ENCODE measurements at places on chromosomes 2 and 18. TPM values are rescaled to one million over a fixed set of nuclear protein-coding genes. Genes with fewer than 3 reads are reported as not detected.

The MRO gene
- 1.9 TPM for total RNA-seq

The COL5A2 gene
- total RNA-seq = 21.8 TPM

The TRIM43 gene
- total RNA-seq = not detected

The PAX8 gene
- 160 TPM for total RNA-seq

The RBKS gene
- total RNA-seq = 5.2 TPM

The MAIP1 gene
- 14.1 TPM for total RNA-seq

The PARD3B gene
- 31.4 TPM for total RNA-seq

The CXCR1 gene
- not detected for total RNA-seq

The DNAH7 gene
- 5.5 TPM for total RNA-seq

The LIMS3 gene
- 1.1 TPM for total RNA-seq

The CMPK2 gene
- total RNA-seq = 7.5 TPM

The SP140 gene
- 2.7 TPM for total RNA-seq

The SNED1 gene
- 41.8 TPM for total RNA-seq

The DYSF gene
- total RNA-seq = 15.2 TPM

The ERBB4 gene
- total RNA-seq = 10.2 TPM

The RFTN2 gene
- total RNA-seq = 7.0 TPM

The TRIM43B gene
- not detected for total RNA-seq

The LHCGR gene
- total RNA-seq = not detected

The GAREM1 gene
- total RNA-seq = 26.8 TPM

The GLB1L gene
- 9.9 TPM for total RNA-seq

The GPAT2 gene
- total RNA-seq = 6.7 TPM

The WNT10A gene
- total RNA-seq = 4.0 TPM

The PHOSPHO2 gene
- total RNA-seq = 14.7 TPM

The KCNG2 gene
- not detected for total RNA-seq

The MOB4 gene
- 22.8 TPM for total RNA-seq

The NTSR2 gene
- total RNA-seq = not detected

The R3HDM1 gene
- total RNA-seq = 32.1 TPM

The RAD51AP2 gene
- total RNA-seq = not detected

The STEAP3 gene
- 40.7 TPM for total RNA-seq

The MRPL30 gene
- 33.8 TPM for total RNA-seq

The PROM2 gene
- total RNA-seq = 176 TPM

The ST8SIA5 gene
- total RNA-seq = not detected

The HOXD3 gene
- total RNA-seq = 28.2 TPM

The IER3IP1 gene
- total RNA-seq = 13.5 TPM

The LYG1 gene
- total RNA-seq = 0.39 TPM

The GPR155 gene
- 5.5 TPM for total RNA-seq

The CAPN14 gene
- total RNA-seq = 0.62 TPM

The FBXO48 gene
- 0.96 TPM for total RNA-seq

The HOXD12 gene
- not detected for total RNA-seq

The STAMBP gene
- 46.0 TPM for total RNA-seq

The IL36B gene
- total RNA-seq = not detected

The TRAK2 gene
- total RNA-seq = 42.7 TPM

The GTF2A1L gene
- not detected for total RNA-seq

The HDLBP gene
- 526 TPM for total RNA-seq

The SLC16A14 gene
- 9.2 TPM for total RNA-seq

The RAPGEF4 gene
- total RNA-seq = 18.6 TPM

The LCT gene
- total RNA-seq = not detected

The MAP3K19 gene
- not detected for total RNA-seq

The SEMA4C gene
- 58.0 TPM for total RNA-seq

The SH2D6 gene
- total RNA-seq = 0.75 TPM

The PROC gene
- not detected for total RNA-seq

The WDFY1 gene
- 55.2 TPM for total RNA-seq

The DUSP19 gene
- total RNA-seq = 7.0 TPM

The INPP5D gene
- total RNA-seq = 43.4 TPM

The FRZB gene
- total RNA-seq = 11.8 TPM

The STARD6 gene
- total RNA-seq = not detected

The CCDC121 gene
- 5.3 TPM for total RNA-seq

The HPCAL1 gene
- total RNA-seq = 17.5 TPM

The ALPI gene
- total RNA-seq = not detected

Measured in ureter (tissue), 1 donor.